NCI-H524 (cell line): ENCODE measurements at places on chromosomes 6 and 20.
A peak's percentile ranks its signal among the peaks of the same experiment; 100 is the strongest.

DNA sequence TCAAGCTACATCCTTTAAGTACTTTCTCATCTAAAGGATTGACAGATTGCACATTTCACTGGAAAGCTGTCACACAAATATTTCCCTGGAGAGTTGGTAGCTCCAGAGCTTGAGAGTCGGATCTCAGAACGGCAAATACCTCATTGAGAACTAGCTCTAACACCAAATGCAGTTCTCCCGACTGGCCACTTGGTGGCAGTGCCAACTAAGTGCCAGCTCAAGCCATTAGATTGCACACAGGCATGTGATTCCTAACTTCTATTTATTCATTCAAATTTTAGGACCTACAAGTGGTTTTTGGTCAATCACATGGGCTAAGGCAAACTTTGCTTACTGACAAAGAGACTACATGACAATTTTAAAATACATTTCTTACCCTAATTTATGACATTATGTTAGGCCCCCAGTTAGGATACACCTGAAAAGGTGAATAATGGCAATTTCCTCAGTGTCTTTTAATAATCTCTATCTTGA lies 7.9 kb upstream of the MCHR2 start:
- DNase-seq = peak; percentile 11

GRCh38 chr6:34608321-34609091 lies 52.4 kb upstream of the SPDEF start:
- DNase-seq = no peak

- peak; percentile 21 for DNase-seq
Measured at GRCh38 chr6:16216501-16217155, 21.8 kb upstream of the GMPR start.

GRCh38 chr6:168485818-168486217 lies 44.8 kb downstream of the SMOC2 start:
- no peak for DNase-seq

DNA sequence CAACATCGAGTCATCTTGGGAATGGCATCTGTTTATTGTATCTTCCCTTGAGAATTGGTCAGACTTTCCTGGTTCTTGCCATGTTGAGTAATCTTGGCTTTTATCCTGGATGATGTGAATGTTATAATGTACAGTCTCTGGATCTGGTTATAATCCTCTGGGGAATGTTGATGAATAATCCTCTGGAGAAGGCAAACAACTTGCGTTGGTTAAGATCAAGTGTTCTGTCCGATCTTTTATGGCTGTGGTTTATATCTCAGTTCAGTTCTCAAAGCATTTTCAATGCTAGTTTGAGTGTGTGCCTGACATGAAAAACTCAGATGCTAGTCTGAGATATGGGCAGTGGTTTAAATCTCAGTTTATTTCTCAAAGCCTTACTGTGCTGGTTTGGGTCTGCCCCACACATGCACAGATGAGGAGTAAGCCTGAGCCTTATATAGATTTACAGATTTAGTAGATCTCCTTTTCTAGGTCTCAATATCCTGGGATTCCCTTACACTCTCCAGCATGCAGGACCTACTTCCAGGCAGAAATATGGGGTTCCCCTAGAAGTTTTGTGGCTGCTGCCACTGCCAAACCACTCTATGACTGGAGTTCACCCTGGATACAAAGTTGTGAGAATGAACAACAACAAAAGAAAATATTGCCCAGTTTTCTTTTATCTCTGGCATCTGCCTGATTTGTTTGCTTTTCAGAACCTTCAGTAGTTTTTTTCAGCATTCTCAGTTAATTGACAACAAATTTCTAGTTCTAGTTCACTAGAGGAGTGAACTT lies 191.8 kb upstream of the MAN1A1 start:
- DNase-seq = peak; percentile 23

DNA sequence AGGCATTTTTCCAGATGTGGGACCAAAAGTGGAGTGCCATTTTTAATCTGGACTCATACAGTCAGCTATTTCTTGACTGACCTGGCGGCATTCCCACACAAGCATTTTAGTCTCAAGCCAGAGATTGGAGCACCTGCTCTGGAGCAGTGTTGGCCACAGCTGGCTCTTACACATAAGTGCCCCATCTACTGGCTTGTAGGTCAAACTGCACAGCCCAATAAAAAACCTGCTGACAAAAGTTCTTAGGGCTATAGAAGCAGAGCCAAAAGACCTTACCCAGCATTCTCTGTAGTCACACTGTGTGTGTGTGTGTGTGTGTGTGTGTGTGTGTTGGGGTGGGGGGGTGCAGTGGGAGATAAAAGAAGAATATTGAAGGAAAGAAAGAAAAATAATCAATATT lies 38.6 kb upstream of the SENP6 start:
- DNase-seq = peak; percentile 55

DNA sequence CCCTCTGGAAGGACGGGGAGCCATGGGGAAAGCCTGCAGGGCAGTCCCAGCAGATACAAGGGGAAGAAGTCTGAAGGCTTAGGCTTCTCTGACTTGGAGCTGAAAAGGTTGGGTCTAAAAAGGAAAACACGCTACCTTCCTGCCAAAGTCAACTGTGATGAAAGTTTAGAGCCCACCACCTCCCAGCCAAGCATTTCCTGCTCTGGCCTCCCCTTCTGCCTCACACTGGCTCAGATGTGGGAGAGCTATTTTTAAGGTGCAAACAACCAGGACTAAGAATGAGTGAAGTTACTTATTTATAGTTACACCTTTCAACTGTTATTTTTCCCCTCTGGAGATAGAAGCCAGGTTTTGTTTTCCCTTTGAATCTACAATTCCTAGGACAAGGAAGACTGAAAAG lies 21.2 kb downstream of the NEDD9 start:
- DNase-seq = no peak

DNA sequence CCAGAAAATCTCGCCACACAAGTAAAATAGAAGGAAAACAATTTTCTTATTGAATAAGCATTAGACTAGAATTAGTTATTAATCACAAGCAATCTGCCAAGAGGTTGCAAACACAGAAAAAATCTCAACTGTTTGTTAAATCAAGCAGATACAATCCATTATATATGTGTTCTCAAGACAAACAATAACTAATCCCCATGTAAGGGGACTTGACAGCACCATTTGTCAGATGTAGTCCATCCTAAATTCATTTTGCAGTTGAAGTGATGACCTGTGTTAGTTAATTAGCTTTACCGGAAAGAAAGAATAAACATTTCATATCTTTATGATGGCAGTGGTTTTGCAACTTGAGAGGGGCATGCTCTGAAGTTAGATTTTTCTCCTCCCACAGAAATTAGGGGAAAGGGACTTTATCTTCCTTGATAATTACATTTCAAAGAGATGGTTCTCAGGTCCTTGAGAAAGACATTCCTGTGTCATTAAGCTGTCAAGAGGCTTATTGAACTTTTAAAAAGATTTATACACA lies 1588.0 kb downstream of the GRIK2 start:
- DNase-seq = no peak

DNA sequence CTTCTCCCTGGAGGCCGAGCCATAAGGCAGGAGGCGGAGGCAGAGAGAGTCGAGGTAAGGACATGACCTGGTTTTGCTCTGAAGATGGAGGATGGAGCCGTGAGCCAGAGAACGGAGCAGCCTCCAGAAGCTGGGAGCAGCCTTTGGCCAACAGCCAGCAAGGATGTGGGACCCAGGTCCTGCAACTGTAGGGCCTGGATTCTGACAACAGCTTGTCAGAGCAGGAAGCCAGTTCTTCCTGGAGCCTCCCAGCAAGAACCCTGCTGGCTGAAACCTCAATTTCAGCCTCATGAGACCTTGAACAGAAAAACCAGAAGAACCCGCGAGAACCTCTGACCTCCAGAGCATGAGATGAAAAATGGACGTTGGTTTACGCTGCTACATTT lies 13.4 kb upstream of the MRGBP start:
- no peak for DNase-seq

- no peak for DNase-seq
Measured at GRCh38 chr6:28983838-28984237, 21.3 kb downstream of the ZNF311 start.

GRCh38 chr6:77487808-77488425 lies 24.6 kb upstream of the HTR1B start:
- no peak for DNase-seq

DNA sequence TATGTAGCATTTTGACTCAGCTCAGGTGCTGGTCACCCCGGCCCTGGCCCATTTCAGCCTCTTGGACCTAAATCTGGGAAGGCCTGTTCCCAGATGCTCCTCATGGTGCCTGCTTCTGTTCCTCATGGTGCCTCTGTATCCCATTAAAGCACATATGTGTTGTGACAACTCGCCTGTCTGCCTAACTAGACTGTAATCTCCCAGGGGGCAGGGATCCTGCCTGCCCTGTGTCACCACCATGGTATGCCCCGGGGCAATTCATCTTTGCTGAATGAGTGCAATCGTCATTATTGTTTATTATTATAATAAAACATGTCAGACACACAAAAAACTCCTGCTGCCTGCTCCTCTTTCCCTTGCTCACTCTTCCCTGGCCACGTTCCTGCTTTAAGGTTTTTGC lies 62.0 kb downstream of the ZFP64 start:
- DNase-seq = no peak

GRCh38 chr6:28402197-28402596 lies 2.6 kb upstream of the ZSCAN12 start:
- no peak for DNase-seq

DNA sequence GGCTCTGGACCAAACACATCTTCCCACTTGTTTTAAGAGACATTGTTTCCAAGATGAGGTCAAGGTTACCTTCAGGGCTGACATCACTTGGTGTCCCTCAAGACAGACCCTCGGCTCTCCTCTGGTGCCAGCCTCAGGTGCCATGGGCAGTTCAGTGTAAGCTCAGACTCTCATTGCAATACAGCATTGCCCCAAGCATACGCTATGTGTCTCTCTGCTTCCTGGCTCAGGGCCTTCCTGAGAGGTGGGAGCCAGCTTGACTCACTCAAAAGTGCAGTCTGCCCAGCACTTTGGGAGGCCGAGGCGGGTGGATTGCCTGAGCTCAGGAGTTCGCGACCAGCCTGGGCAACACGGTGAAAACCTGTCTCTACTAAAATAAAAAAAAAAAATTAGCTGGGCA lies 51.7 kb downstream of the SLC24A3 start:
- DNase-seq = no peak

DNA sequence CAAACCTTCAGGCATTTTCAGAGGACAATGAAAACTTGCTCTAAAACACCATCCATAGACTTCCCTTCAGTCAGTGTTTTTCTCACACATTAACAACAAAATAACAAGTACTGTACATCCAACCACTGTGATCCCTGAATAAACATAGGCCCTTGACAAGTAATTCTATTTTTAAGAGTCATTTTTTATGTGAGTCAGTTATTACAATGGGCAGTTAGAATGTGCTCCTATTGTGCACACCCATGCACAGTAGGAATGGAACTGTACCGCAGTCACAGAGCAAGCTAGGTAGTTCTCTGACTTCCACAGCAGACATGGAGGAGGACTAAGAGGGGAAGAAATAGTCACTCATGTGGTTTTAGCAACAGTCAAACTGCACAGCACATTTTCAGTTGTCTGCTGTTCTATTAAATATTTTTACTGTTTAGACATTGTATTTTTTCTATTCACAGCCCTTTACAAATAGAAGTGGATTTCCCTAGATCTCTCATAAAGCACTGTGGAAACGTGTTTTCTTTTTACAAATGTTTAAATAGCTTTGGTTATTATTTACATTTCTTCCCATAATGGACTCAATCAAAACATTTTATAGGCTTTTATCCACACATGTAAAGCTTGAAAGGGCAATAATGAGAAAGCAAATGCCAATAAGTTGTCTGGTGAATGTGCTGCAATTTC lies 100.4 kb downstream of the JAG1 start:
- no peak for DNase-seq

DNA sequence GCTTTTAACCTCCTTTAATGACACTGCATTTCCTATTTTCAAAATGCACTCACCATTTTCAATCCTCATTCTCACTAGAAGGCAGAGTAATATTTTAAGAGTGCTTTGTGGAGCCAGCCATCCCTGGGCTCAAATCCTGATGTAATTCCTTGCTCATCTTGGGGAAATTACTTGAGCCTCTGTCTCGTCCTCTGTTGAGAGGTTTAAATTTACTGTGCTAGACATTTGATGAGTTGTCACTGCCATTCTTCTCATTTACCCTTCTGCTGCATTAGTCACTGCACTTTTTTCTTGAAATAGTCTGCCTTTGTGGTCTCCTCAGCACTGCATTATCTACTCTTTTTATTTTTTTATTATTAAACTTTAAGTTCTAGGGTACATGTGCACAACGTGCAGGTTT lies 150.0 kb upstream of the HDDC2 start:
- no peak for DNase-seq

- DNase-seq = no peak
Measured at GRCh38 chr20:53873230-53873604, 197.2 kb downstream of the BCAS1 start.

GRCh38 chr20:57657535-57658446 lies 37.6 kb upstream of the ZBP1 start:
- no peak for DNase-seq

DNA sequence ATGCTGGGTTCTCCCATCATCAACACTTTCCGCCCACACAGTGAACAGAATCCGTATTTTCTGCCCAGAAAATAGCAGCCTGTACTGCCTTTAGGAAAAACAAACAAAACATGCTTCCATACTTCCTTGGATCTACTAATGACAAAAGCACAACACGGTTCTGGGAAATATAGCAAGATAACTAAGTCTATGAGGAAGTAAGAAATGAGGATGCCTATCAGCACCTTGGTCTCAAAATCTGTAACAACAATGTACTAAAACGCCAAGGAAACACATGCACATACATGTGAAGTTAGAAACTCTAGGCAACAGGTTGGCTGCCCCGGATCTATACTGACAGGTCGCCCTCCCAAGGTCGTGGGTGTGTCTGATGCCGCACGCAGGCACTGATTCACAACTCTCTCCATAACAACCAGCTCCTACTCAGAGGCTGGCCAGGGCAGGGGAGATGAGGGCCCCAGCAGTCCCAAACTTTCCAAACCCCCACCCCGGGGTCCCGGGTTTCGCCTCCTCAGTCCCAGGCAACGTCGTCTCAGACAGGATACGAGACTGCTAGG lies 710 bp downstream of the BTBD9 start:
- no peak for DNase-seq

GRCh38 chr20:50885068-50885467 lies 46.2 kb downstream of the ADNP start:
- DNase-seq = no peak

DNA sequence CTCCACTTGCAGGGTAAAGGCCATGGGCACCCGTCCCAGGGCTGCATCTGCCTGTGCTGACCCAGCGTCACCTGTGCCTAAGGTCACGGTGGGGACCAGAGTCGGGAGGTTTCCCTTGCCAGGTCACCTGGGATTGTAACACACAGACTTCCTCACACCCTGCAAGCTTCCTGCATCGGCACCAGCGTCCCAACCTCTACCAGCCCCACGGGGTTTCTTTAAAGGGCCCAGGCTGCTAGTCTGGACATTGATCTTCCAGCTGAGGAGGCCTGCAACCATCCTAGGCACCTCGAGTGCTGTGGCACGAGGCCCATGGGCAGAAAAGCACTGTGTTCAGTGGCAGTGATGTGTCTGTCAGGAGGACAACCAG lies 12.6 kb downstream of the ACSS1 start:
- DNase-seq = no peak

DNA sequence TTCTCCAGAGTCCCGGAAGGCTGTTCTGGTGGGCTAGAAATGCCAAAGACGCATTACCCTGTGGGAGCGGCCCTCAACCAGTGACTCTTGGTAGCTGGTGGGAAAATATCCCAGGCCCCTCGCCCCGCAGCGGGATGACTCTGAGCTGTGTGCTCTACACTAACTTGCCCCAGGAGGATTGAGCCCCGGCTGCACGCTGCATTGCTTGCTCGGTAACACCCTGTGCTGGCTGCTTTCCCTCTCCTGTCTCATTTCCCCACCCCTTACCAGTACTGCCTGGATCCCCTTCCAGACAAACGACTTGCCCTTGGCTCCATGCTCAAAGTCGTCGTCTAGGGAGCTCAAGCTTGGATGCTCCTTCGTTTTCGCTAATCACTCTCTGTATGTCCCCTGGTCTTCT lies 411.8 kb upstream of the SULF2 start:
- no peak for DNase-seq
